Spleen (tissue), 13 donors: ENCODE measurements at places on chromosomes 1 and 21. TPM values are rescaled to one million over a fixed set of nuclear protein-coding genes. Genes with fewer than 3 reads are reported as not detected.
A peak's percentile ranks its signal among the peaks of the same experiment; 100 is the strongest.

The CD5L gene
- 892 TPM for total RNA-seq

GRCh38 chr1:48684381-48684780 lies 92.3 kb downstream of the BEND5 start:
- DNase-seq: no peak
- H3K4me3 ChIP-seq: no peak overlapping the region
- H3K27me3 ChIP-seq: no peaks in the 10 kb centered on the region
- no peaks in the 10 kb centered on the region for H3K36me3 ChIP-seq
- no peak overlapping the region for H3K27ac ChIP-seq
- no peaks in the 10 kb centered on the region for H3K4me1 ChIP-seq

The CTPS1 gene
- total RNA-seq: 15.2 TPM

GRCh38 chr1:53340660-53341520 lies 13.0 kb upstream of the LRP8 start:
- DNase-seq: no peak
- no peaks in the 10 kb centered on the region for H3K36me3 ChIP-seq
- no peak overlapping the region for H3K27ac ChIP-seq
- H3K4me3 ChIP-seq: no peak overlapping the region

The KRTAP19-1 gene
- total RNA-seq: not detected

DNA sequence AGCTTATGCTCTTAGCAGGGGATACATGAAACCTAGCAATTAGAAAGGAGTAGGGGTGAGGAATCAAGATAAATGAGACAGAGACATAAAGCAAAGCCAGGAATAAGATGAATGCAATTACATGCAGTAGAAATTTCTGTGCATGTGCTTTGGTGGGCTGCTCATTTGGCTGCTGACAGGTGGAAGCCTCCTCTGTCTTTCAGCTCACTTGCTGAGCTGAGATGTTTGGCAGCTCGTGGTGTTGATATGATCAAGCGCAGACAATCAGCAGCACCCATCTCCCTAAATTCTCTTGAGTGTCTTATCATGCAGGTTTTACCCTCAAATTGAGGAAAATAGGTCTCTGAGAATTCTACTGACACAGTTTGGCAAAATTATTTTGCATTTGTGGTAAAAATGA lies 108.3 kb upstream of the CD34 start:
- no peaks in the 10 kb centered on the region for H3K36me3 ChIP-seq
- DNase-seq: no peak
- no peak overlapping the region for H3K4me3 ChIP-seq
- H3K4me1 ChIP-seq: no peaks in the 10 kb centered on the region

GRCh38 chr1:70204600-70204999 lies 779 bp downstream of the LRRC40 start:
- peak overlapping the region; percentile 84 for H3K4me3 ChIP-seq
- no peak for DNase-seq
- no peaks in the 10 kb centered on the region for H3K27me3 ChIP-seq

GRCh38 chr21:43718872-43719747 lies at the start of gene PDXK:
Gene PDXK, plus strand, starts transcription at chr21:43719129. Its CDS starts 166 bp downstream, at chr21:43719295.
- H3K36me3 ChIP-seq: no peaks in the 10 kb centered on the region
- peak within 1 kb of the TSS; percentile 86 for H3K27ac ChIP-seq
- peak within 1 kb of the TSS; percentile 88 for H3K4me3 ChIP-seq
- DNase-seq: peak; percentile 98
- peaks cover 43% of the 10 kb centered on the region for H3K4me1 ChIP-seq

The C8B gene
- total RNA-seq: not detected

DNA sequence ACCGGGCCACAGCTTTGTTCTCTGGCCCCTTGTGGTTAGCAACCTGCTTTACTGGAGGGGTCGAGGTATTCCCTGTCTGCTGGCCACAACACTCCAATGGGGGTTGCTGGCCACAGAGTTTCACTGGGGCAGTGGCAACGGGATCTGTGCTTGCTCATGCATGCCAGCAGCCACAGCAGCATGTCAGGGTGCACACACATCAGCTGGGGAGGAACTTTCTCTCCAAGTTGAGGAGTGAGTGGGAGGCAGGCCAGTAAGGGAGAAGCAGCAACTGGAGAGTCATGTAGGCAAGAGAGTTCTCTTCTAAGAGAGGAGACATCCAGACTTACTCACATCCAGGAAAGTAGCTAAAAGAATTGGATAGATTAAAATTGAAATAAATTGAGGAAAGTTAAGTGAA lies 38.0 kb downstream of the SAMD13 start:
- H3K4me1 ChIP-seq: no peaks in the 10 kb centered on the region
- H3K27ac ChIP-seq: no peak overlapping the region
- no peaks in the 10 kb centered on the region for H3K27me3 ChIP-seq
- no peak for DNase-seq
- H3K4me3 ChIP-seq: no peak overlapping the region

The NTMT2 gene
- total RNA-seq: not detected

- no peak overlapping the region for H3K27ac ChIP-seq
- no peaks in the 10 kb centered on the region for H3K36me3 ChIP-seq
- no peak overlapping the region for H3K4me3 ChIP-seq
- no peak for DNase-seq
Measured at GRCh38 chr1:180515857-180516388, 13.5 kb upstream of the ACBD6 start.

GRCh38 chr1:32869923-32870614 lies 643 bp downstream of the FNDC5 start:
- peaks cover 24% of the 10 kb centered on the region for H3K27me3 ChIP-seq
- peaks cover 30% of the 10 kb centered on the region for H3K4me1 ChIP-seq
- no peak overlapping the region for H3K4me3 ChIP-seq
- H3K27ac ChIP-seq: no peak overlapping the region

GRCh38 chr1:20367626-20368025 lies 77.0 kb downstream of the VWA5B1 start:
- H3K27ac ChIP-seq: no peak overlapping the region
- peaks cover 16% of the 10 kb centered on the region for H3K4me1 ChIP-seq
- H3K4me3 ChIP-seq: no peak overlapping the region
- peaks cover 3% of the 10 kb centered on the region for H3K27me3 ChIP-seq
- DNase-seq: no peak

GRCh38 chr1:229046251-229046853 lies 224.6 kb upstream of the RAB4A start:
- no peaks in the 10 kb centered on the region for H3K27me3 ChIP-seq
- H3K27ac ChIP-seq: no peak overlapping the region
- no peak for DNase-seq
- H3K4me3 ChIP-seq: no peak overlapping the region
- H3K36me3 ChIP-seq: no peaks in the 10 kb centered on the region

The LCE6A gene
- total RNA-seq: not detected

- H3K27ac ChIP-seq: no peak overlapping the region
- H3K4me3 ChIP-seq: no peak overlapping the region
- H3K27me3 ChIP-seq: no peaks in the 10 kb centered on the region
- no peak for DNase-seq
- H3K4me1 ChIP-seq: peaks cover 2% of the 10 kb centered on the region
Measured at GRCh38 chr1:157799996-157800395, 19.9 kb downstream of the FCRL1 start.

The LCE1E gene
- not detected for total RNA-seq

The AMY2B gene
- total RNA-seq: 33.4 TPM

DNA sequence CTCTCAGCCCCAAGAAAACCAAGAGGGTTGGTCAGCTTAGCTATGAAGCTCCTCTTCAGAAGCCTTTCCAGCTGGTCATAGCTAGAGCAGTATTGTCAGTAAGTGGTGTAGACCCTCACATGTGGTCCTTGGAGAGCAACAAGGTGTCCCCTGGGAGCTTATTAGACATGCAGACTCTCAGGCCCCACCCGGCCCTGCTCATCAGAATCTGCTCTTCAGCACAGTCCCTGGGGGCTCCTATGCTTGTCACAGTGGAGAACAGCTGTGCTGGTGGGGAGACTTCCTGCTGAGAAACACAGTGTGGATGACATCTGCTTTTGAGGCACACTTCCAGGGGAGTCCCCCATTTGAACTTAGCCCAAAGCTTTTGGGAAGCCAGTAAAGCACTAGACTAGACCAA lies 21.9 kb upstream of the NEK2 start:
- H3K27me3 ChIP-seq: no peaks in the 10 kb centered on the region
- H3K4me3 ChIP-seq: no peak overlapping the region
- no peaks in the 10 kb centered on the region for H3K36me3 ChIP-seq
- peak; percentile 86 for DNase-seq
- H3K27ac ChIP-seq: no peak overlapping the region

The S100A1 gene
- total RNA-seq: not detected

DNA sequence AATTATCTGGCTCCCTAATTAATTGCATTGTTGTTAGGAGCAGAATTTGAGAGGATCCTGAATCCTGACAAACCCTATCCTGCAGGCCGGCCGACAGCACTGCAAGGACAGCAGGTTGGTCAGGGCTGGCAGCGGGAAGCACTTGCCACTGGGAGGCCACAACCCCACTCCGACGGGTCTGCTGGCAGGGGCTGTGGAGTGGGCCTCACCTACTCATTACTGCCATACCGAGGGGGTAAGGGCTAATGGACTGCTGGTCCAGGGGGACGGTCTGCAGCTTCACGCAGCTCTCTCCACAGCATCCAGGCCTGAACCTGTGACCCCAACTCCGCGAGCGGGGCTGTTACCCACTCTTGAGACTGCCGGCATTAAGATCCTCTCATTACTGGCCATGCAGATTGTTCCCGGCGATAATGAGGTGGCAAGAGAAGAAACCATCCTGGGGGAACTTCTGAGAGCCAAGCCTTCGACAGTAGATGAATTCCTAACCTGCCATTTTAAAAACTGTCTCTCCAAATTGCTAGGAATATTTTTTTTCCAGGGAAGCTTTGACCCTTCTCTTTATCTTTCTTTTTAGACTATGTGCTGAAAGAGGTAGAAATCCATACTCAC lies 501.3 kb downstream of the OMA1 start:
- H3K4me1 ChIP-seq: no peaks in the 10 kb centered on the region
- H3K27ac ChIP-seq: no peak overlapping the region
- DNase-seq: no peak

- no peaks in the 10 kb centered on the region for H3K27me3 ChIP-seq
- no peak overlapping the region for H3K4me3 ChIP-seq
- no peaks in the 10 kb centered on the region for H3K36me3 ChIP-seq
Measured at GRCh38 chr1:18446751-18447150, 34.0 kb upstream of the KLHDC7A start.

- H3K27me3 ChIP-seq: no peaks in the 10 kb centered on the region
- DNase-seq: peak; percentile 21
- H3K36me3 ChIP-seq: no peaks in the 10 kb centered on the region
- H3K27ac ChIP-seq: no peak overlapping the region
- no peak overlapping the region for H3K4me3 ChIP-seq
- H3K4me1 ChIP-seq: no peaks in the 10 kb centered on the region
Measured at GRCh38 chr1:30670240-30671060, 52.9 kb downstream of the MATN1 start.

DNA sequence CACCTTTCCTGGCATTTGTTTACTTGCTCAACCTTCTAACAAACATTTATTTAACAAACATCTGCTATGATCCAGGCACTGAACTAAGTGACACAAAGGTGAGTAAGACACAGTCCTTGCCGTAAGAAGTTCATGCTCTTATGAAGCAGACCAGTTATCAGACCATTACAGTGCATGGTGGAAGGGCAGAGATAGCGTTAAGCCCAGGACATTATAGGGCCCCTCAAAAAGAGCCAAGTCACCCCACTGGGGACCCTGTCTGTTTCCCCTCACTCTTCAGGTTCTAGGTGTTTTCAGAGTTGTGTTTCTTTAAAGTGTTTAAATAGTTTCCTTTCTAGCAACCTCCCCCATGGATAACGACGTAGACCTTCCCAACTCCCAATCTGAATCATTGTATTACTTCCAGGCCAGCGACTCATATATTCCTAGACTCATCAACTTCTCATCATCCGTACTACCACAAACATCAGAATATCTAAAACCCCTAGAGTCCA lies 39.3 kb downstream of the TCP10L start:
- no peak overlapping the region for H3K27ac ChIP-seq
- no peaks in the 10 kb centered on the region for H3K4me1 ChIP-seq

DNA sequence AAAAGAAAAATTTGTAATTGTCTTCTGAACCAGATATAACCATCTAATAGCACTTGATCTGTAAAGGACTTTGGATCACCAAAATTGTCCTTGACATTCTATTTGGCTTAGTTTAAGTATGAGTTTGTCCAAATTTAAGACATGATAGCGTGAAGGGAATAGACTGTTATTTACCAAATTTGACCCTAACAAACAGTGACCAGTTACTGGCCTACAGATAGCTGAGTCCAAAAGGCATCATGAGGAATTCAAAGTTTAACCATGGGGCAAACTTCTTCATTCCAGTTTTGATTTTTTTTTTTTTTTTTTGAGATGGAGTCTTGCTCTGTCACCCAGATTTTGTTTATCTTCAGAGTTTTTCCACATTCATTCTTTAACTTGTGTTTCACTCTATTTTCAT lies 38.5 kb downstream of the CLIC4 start:
- no peaks in the 10 kb centered on the region for H3K27me3 ChIP-seq
- DNase-seq: no peak
- peaks cover 15% of the 10 kb centered on the region for H3K4me1 ChIP-seq
- no peak overlapping the region for H3K27ac ChIP-seq

The SPATA45 gene
- total RNA-seq: not detected

- no peak overlapping the region for H3K27ac ChIP-seq
- H3K27me3 ChIP-seq: no peaks in the 10 kb centered on the region
- H3K4me3 ChIP-seq: no peak overlapping the region
- no peaks in the 10 kb centered on the region for H3K4me1 ChIP-seq
- no peaks in the 10 kb centered on the region for H3K36me3 ChIP-seq
- no peak for DNase-seq
Measured at GRCh38 chr1:69862906-69863305, 295.2 kb downstream of the LRRC7 start.

DNA sequence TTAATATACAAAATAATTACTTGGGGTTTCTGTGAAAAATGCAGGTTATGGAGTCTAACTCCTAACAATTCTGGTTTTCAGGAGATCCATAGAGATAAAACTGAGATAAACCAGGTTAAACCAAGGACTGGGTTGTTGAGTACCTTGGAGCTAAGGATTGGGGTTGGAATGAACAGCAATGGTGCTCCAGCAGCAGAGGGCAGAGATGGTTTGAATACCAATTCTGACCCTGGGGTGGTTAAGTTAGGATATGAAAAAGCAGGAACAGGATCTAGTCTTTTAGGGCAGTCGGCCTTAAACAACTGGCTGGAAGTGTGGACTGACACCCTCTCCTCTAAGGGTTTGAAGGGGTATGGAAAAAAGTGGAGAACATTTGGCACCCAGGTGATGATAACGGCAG lies 53.0 kb downstream of the UROD start:
- H3K4me1 ChIP-seq: no peaks in the 10 kb centered on the region
- H3K27ac ChIP-seq: no peak overlapping the region
- no peaks in the 10 kb centered on the region for H3K27me3 ChIP-seq
- no peak for DNase-seq
- no peak overlapping the region for H3K4me3 ChIP-seq

DNA sequence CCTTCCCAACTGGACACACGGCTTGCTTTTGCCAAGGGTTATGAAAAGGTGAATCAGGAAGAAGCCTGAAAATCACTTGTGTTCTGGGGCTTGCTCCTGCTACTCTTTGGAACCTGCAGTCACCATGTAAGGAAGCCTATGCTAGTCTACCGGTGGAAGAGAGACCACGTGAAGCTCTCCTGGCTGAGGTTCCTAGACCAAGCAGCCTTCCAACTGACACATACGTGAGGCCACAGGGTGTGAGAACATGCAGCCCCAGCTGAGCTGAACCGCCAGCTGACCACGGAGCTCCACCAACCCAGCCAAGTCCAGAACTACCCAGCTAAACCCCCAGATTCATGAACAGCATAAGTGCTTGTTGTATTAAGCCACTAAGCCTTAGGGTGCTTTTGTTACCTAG lies 72.8 kb upstream of the KRTAP19-8 start:
- H3K36me3 ChIP-seq: no peaks in the 10 kb centered on the region
- DNase-seq: no peak
- peaks cover 4% of the 10 kb centered on the region for H3K27me3 ChIP-seq
- no peak overlapping the region for H3K27ac ChIP-seq
- peaks cover 16% of the 10 kb centered on the region for H3K4me1 ChIP-seq

- H3K4me3 ChIP-seq: no peak overlapping the region
- peaks cover 2% of the 10 kb centered on the region for H3K36me3 ChIP-seq
- DNase-seq: no peak
- H3K4me1 ChIP-seq: no peaks in the 10 kb centered on the region
- H3K27me3 ChIP-seq: no peaks in the 10 kb centered on the region
Measured at GRCh38 chr1:10319750-10320149, 79.1 kb upstream of the PGD start.

The NCDN gene
- 15.8 TPM for total RNA-seq
